ENCODE measurements at places on chromosomes 7 and 10. TPM values are rescaled to one million over a fixed set of nuclear protein-coding genes. Genes with fewer than 3 reads are reported as not detected.

GRCh38 chr7:17302575-17303142, 4.2 kb downstream of the AHR start:
- no peak for DNase-seq
- H3K27ac ChIP-seq: no peak overlapping the region
- H3K4me3 ChIP-seq: peak overlapping the region; percentile 42
- peaks cover 13% of the 10 kb centered on the region for H3K36me3 ChIP-seq
- H3K27me3 ChIP-seq: no peaks in the 10 kb centered on the region

- DNase-seq: no peak
- no peak overlapping the region for H3K27ac ChIP-seq
- peaks cover 9% of the 10 kb centered on the region for H3K27me3 ChIP-seq
- no peaks in the 10 kb centered on the region for H3K36me3 ChIP-seq
Measured at GRCh38 chr10:71072131-71072822, 140.1 kb upstream of the UNC5B start.

GRCh38 chr10:22679608-22680007, 34.8 kb downstream of the PIP4K2A start:
- H3K27ac ChIP-seq: peak overlapping the region; percentile 97
- no peaks in the 10 kb centered on the region for H3K27me3 ChIP-seq
- DNase-seq: no peak
- H3K36me3 ChIP-seq: no peaks in the 10 kb centered on the region

The ELMO1 gene
- total RNA-seq: 36.8 TPM

DNA sequence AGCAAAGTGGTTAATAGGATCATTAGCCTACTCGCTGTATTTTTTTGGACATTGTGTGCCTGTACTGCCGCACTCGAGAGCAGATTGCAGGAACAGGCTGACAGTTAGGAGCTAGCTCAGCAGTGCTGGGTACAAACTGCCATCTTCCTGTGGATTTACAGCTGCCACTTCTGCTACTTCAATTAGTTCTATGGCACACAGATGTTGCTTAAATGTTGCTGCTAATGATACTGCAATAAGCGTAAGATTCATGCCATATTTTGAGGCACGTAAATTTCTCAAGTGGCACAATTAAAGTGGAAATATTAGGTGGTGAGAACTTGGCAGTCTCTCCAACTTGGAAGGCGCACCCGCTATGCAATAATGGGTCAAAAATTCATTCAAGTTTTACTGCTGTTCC, 171.9 kb downstream of the EBF3 start:
- H3K36me3 ChIP-seq: peaks cover 4% of the 10 kb centered on the region
- H3K27ac ChIP-seq: no peak overlapping the region
- DNase-seq: no peak
- H3K4me3 ChIP-seq: no peak overlapping the region

DNA sequence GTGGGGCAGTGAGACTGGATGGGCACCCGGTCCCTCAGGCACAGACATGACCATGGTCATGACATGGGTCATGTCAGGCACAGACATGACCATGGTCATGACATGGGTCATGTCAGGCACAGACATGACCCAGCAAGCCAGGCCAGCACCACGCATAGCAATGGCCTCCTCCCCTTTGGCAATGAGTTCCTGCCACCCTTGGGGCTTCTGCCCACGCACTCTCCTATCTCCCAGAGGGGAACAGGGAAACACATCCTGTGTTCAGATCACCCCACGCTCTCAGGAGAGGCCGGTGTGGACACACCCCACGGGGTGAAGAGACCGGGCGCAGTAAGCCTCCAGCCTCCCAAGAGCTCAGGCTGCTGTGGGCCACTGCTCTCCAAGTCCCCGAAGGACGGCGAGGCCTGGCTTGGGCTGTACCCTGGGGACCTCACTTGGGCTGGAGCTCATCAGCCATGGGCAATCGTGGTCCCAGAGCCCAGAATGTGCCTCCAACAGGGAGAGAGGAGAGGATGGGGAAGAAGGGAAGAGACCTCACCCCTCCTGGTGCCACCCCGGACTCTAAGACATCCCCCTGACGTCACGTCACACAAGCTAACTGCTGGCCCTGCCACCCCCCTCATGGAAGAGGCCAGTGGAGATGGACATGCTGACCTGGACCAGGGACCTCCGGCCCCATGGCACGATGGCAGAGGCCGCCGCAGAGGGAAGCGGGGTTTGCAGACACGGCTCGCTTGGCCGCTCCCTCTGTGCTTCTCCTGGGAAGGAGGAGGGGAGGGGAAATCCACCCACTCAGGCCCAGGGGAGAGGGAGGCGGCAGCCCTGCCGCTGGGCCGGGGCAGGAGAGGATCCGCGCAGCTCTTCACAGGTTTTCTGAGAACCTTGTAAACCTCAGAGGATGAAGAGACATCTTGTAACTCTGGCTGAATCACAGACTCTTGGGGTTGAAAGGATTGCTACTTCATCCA, 269.6 kb downstream of the ELFN1 start:
- no peak for DNase-seq
- peak overlapping the region; percentile 67 for H3K27ac ChIP-seq
- H3K4me1 ChIP-seq: peaks cover 50% of the 10 kb centered on the region

DNA sequence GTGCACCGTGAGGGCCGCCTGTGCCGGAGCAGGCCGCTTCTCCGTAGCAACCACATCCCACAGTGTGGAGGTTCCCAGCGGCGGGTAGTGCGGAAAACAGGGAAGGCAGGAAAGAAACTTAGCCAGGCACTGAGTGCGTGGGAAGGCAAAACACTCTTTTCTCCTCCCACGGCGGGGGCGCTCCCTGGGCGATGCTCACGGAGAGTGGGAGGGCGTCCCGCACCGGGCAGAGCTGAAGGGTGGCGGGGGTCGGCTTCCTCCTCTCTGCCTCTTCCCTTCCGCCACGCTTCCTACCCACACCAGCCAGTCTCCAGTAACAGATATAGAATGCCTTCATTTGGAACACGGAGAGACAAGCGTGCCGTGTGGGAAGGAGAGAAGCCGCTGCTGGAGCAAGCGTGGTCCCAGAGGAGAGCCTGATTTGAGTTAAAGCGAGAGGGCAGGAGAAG, 252.5 kb downstream of the PAXIP1 start:
- H3K36me3 ChIP-seq: no peaks in the 10 kb centered on the region
- no peak for DNase-seq
- H3K27me3 ChIP-seq: no peaks in the 10 kb centered on the region
- no peak overlapping the region for H3K4me3 ChIP-seq
- no peaks in the 10 kb centered on the region for H3K4me1 ChIP-seq

The AGBL3 gene
- 2.8 TPM for total RNA-seq

- no peaks in the 10 kb centered on the region for H3K36me3 ChIP-seq
- H3K4me3 ChIP-seq: no peak overlapping the region
- no peaks in the 10 kb centered on the region for H3K27me3 ChIP-seq
- DNase-seq: no peak
Measured at GRCh38 chr10:97647556-97647955, 7.1 kb downstream of the PI4K2A start.

DNA sequence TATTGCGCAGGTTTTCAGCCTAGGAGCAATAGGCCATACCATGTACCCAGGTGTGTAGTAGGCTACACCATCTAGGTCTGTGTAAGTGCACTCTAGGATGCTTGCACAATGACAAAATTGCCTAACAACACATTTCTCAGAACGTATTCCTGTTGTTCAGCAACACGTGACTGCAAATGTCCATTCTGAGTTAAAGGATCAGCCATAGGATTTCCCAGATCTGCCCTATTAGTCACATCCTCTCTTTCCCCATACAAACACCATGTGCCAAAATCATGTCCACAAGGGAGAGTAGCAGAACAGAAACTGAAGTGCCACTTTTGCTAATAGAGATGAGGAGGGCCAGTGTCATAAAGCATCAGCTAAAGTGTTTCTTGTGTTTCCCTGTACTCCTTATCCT, 42.6 kb upstream of the AMPH start:
- peaks cover 39% of the 10 kb centered on the region for H3K27me3 ChIP-seq
- no peak overlapping the region for H3K4me3 ChIP-seq
- H3K27ac ChIP-seq: no peak overlapping the region
- DNase-seq: no peak
- no peaks in the 10 kb centered on the region for H3K36me3 ChIP-seq

DNA sequence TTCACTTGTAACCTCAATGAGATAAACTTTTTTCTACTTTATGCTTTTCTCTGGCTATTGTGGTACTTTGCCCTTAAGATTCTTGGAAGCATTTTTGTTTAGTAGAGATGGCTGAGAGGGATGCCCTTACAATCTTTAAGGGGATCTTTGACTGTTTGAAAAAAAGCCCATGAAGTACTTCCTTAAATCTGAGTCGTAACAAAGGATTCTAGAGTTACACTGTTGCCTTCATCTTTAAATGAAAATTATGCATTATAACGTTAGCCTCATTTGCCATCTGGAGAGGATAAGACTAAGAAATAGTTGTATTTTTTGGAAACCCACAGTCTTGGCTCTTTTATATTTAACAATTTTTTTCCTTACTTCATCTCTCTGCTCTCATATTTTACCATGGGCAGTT, 37.8 kb upstream of the FZD1 start:
- no peak overlapping the region for H3K27ac ChIP-seq
- no peak for DNase-seq
- no peaks in the 10 kb centered on the region for H3K27me3 ChIP-seq
- H3K4me1 ChIP-seq: no peaks in the 10 kb centered on the region

The MYOZ1 gene
- total RNA-seq: not detected

DNA sequence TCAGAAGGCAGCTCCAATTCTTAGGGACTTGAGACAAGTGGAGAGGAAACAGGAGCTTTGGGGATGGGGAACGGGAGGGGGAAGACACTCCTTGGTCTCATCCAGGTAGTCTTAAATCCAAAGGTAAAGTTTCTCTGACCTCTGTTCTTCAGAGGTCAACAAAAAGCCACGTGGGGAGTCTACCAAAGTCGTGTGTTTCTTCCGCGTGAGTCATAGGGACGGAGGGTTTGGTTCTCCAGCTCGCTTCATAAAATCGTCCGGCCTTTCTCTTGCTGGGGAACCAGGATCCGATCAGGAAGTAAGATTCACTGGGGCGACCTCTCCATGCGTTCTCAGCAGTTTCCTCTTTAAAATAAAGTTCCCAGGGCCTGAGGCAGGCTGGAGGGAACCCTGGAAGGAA, 275.7 kb downstream of the TCERG1L start:
- H3K36me3 ChIP-seq: no peaks in the 10 kb centered on the region
- H3K4me3 ChIP-seq: no peak overlapping the region
- peaks cover 3% of the 10 kb centered on the region for H3K27me3 ChIP-seq

DNA sequence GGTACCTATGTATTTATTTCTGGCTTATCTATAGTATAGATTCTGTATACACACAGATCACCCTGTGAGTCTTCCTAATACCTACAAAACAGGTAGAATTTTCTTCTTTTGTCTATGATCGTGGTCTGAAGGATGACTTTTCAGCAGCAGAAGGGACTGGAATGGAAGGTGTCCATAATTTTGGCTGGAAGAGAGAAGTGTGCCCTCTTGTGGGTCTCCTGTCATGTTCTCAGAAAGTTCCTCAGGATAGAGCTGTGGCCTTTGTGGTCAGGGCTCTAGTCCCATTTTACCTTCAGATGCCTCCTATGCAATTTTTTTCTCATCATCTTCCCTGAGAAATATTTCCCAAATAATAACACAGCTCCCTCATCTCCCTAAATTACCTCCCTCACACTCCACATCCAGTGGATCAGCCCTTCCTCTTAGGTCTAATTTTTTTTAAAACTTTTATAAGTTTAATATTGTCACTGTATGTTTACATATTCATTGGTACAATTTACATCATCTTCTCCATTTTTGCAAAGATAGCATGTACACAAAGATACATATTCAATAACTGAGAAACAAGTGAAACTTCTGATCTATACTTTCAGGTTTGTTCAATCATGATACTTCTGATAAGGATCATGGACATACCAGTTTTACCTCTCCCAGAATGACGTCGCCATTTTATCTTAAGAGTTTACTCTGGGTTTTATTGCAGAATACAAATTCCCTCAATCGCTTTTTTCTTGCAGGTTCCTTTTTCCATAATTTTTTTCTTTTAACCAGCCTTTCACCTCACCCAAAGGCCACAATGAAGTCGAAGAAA, 112.7 kb downstream of the REEP3 start:
- H3K4me3 ChIP-seq: no peak overlapping the region
- peaks cover 24% of the 10 kb centered on the region for H3K27me3 ChIP-seq
- DNase-seq: no peak
- peaks cover 18% of the 10 kb centered on the region for H3K4me1 ChIP-seq
- no peak overlapping the region for H3K27ac ChIP-seq

DNA sequence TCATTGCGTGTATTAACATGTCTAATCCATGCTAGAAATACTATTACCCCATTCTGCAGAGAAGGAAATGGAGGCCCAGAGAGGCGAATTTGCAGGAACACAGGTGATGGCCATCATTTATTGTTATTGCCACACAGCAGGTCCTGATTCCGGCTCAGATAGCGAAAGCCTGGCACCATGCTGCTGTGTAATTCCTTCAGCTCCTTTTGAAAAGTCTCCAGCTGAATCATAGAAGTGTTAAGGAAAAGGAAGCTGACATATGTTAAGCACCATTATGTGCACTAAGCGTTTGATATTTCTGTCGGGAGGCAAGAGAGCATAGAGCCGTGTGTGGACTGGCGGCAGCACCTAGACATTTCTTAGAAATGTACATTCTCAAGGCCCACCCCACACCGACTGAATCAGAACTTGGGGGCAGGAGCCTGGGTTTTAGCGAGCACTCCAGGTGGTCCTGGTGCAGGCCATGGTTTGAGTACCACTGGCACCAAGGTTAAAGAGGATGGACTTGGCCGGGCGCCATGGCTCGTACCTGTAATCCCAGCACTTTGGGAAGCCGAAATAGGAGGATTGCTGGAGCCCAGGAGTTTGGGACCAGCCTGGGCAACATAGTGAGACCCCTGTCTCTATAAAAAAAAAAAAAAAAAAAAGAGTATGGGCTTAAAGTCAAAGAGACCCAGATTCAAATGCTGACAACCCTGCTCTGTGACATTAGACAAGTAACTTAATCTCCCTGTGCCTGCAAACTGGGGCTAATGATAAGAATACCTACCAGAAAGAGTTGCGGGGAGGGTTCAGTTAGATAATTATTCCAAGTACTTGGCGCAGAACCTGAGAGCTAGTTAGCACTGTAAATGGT, 52.2 kb downstream of the UNC5B start:
- H3K36me3 ChIP-seq: no peaks in the 10 kb centered on the region
- DNase-seq: no peak
- H3K27me3 ChIP-seq: peaks cover 3% of the 10 kb centered on the region
- no peak overlapping the region for H3K4me3 ChIP-seq
- peak overlapping the region; percentile 54 for H3K27ac ChIP-seq

Measured in natural killer cell treated with Interleukin-12 subunit alpha and Interleukin-12 subunit beta and Interleukin-15 and Interleukin-18, amount 100 ng/mL, for 72 hours (primary cell).